NCI-H2081 (cell line): ENCODE measurements at places on chromosomes 11 and 22.

DNA sequence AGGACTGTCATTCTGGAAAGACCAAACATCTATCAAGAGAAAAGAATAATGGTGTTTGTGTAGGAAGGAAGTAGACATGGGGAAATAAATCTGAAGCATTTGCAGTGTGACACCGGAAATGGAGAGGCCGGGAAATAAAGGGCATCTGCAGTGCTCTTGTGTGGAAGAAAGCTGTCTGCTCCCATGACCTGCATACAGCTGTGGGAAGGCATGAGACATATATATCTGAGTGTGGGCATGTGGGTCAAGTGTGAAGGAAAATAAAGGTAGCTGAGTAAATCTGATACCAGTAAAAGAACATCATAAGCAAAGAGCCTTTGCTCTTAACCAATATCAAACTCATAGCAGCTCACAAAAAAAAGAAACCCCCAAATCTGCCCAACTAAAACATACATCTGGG, 72.1 kb upstream of the OR5AK2 start:
- DNase-seq = no peak

DNA sequence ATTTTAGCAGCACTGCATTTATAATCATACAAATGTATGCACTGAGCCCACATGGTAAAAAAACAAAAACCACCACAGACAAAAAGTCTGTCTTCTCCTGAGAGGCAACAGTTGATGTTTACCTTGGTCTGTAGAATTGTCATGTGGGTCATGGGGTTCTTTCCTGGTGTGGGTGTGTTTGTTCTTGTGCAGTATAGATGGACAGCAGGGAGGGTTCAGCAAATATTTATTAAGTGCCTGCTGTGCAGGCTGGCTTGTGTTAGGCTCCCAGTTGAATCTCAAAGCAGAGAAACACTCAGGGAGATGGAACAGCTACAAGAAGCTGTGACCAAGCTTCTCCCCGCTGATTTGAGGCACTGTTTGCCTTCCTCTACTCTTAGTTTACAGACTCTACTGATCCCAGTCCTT, 82.2 kb downstream of the PISD start:
- DNase-seq = peak; percentile 87

GRCh38 chr22:42289671-42290541, 19.5 kb upstream of the TCF20 start:
- DNase-seq = no peak

DNA sequence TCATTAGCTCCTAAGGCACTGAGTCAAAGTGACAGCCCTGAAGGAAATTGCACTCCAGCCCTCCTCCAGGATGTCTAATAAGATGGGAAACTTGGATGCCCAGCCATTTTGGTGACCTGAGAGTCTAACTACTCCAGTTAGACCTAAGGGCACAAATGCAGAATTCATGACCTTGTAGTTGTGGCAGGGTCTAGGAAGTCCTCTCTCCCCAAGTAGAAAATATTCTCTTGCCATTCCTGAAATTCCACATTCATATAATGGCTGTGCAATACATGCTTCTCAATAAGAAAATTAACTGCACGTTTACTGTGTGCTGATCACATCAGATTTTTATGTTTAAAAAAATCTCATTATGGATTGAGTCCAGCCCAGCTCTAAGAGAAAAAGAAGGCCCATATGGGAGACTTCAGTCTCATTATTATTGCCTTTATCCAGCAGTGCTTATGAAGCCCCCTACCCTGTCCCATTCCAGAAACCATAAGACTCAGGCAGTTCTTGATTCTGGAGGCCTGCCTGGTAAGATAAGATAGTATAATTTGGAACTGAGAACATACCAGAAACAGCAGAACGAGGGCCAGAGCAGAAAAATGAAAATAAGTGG, 133.7 kb upstream of the LDLRAD3 start:
- no peak for DNase-seq

DNA sequence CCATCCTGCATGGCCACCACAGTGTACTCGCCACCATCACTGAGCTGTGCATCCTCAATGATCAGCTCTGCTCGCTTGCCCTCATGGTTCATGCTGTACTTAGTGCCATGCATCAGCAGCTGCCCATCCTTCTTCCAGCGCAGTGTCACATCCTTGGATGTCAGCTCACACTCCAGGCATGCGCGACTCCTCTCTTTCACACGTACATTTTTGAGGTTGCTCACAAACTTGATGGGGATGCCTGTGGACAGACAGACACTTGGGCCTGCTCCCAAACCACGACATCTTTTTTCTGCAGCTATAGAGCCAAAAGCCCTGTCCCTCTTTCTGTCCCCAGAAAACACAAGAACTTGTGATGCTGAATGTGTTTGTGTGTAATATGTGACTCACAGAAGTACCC, 10.5 kb downstream of the IGSF22 start:
- no peak for DNase-seq

DNA sequence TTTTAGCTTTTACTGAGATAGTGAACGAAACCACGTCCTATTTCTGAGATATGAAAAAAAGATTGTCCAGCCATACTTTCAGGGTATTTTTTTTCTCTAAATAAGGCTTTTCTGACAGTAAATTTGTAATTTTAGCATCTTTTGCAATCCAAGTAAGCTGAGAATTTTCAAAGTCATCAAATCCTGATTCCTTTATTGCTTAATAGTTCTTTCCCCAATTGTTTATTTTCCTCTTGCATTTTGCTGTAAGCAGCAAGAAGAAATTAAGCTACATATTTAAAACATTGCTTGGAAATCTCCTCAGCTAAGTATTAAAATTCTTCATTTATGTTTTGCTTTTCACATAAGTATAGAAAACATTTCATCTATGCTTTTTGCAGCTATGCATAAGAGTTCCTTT, 493.3 kb upstream of the CCDC179 start:
- DNase-seq = no peak

DNA sequence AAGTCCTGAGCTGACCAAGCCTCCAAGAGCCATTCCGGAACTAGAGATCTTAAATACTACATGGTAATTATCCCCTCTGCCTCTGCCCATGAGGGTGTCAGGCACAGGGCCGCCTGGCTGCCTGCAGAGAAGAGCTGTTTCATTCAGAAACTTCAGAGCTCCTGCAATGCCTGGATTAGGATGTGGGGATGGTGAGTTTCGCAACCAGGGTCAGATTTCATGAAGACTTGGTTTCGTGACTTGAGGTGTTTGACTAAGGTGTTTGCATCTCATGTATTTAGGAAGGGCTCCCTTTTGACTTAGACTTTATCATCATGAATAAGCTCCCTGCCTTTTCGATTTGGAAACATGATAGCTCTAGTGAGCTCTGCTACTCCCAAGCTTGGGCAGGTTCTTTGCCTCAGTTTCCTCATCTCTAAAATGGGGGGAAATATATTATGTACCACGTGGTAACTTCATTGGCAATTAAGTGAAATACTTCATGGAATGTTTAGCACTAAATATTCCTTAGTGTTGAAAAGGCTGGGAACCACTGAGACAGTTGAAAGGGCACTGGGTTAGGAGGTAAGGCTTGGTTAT, 9.1 kb downstream of the TIMP3 start:
- DNase-seq = no peak

GRCh38 chr11:126764231-126764630, 236.3 kb downstream of the KIRREL3 start:
- DNase-seq = peak; percentile 54

GRCh38 chr11:86383041-86383955, 8.6 kb downstream of the CCDC81 start:
- DNase-seq = no peak
